ENCODE measurements at places on chromosomes 16 and 17. TPM values are rescaled to one million over a fixed set of nuclear protein-coding genes. Genes with fewer than 3 reads are reported as not detected.

DNA sequence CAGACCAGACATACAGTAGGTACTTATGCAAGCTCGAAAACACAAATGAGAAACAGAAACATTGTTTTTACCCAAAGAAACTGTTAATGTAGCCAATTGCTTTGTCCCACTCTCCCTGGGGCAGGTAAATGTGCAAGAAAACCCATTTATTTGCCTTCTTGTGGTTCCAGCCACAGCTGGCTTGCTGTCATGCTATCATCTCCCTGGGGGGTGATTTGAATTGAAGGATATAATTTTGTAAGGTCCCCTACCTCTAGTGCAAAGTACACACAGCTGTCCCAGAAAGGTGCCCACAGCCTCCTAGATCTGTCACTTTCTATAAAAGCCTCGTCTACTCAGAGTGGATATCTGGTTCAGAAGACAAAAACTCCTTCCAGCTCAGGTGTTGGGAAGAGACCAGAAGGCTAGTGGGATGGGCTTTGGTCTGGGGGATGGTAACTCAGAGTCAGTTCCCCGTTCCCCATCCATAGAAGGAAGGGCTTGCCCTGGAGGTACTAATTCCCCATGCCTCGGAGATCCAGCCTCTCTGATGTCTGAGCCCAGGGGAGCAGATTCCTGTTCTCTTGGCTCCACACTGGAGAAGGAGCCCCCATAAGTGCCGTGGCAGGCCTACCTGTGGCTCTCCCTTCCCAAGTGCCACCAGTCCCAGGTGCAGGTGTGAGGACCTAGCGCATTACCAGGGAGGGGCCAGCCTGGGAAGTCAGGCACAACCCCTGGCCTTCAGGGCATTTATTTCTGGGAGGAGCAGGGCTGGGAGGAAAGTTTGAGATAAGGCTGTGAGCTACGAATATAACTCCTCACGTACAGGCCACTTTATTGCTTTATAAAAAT lies 2.4 kb upstream of the PRR15L start:
- no peak overlapping the region for H3K4me3 ChIP-seq
- H3K4me1 ChIP-seq: peaks cover 10% of the 10 kb centered on the region
- no peaks in the 10 kb centered on the region for H3K27me3 ChIP-seq
- no peaks in the 10 kb centered on the region for H3K36me3 ChIP-seq
- no peak overlapping the region for H3K27ac ChIP-seq

DNA sequence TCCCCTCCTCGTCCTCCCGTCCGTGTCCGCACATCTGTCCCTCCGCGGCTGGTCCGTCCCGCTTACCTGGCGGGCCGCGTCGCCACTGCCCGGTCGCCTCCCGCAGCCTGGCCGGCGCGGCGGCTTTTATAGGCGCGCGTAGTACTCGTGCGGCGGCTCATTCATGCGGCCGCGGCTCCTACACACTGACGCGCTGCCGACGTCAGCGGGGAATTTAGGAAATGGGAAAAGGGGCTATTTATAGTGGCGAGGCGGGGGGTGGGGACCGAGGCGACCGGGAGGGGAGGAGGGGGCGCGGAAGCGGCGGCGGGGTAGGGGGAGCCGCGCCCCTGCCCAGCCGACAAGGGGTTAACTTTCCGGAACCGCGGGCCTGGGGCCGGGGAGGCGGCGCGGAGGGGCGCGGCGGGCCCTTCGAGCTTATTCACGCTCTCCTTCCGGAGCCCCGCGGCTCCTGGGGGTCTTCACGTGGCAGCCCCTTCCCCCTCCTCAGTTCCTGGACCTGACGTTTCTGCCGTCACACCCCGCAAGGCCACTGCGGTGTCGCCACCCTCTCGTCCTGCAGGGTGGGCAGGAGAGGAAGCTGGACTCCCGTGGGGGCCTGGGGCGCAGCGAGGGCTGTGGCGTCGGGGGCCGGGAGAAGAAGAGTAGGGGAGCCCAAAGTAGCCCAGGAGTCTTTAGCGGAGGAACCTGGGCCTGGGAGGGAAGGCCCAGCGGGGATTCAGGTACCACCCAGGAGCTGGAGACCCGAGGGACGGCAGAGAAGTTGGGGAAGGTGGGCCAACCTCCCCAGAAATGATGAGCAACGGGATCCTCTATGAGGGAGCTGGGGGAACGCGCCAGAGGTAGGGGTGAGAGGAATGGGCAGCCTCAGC lies 3.6 kb upstream of the HIC1 start:
- no peak overlapping the region for H3K4me3 ChIP-seq
- H3K4me1 ChIP-seq: peaks cover 43% of the 10 kb centered on the region
- peaks cover 11% of the 10 kb centered on the region for H3K36me3 ChIP-seq
- H3K27ac ChIP-seq: peak overlapping the region; percentile 40

The SLC5A10 gene
- total RNA-seq: not detected

GRCh38 chr16:8920645-8921346 lies 38.6 kb downstream of the LITAFD start:
- no peak overlapping the region for H3K4me3 ChIP-seq
- peaks cover 7% of the 10 kb centered on the region for H3K4me1 ChIP-seq
- DNase-seq: no peak
- no peaks in the 10 kb centered on the region for H3K27me3 ChIP-seq
- H3K27ac ChIP-seq: no peak overlapping the region
- peaks cover 41% of the 10 kb centered on the region for H3K36me3 ChIP-seq

The EPN3 gene
- total RNA-seq: 1.3 TPM

GRCh38 chr17:35167666-35168065 lies 20.0 kb downstream of the UNC45B start:
- no peak overlapping the region for H3K27ac ChIP-seq
- H3K27me3 ChIP-seq: peaks cover 6% of the 10 kb centered on the region
- DNase-seq: no peak
- H3K4me3 ChIP-seq: no peak overlapping the region
- H3K36me3 ChIP-seq: no peaks in the 10 kb centered on the region

- no peaks in the 10 kb centered on the region for H3K36me3 ChIP-seq
- H3K27me3 ChIP-seq: no peaks in the 10 kb centered on the region
- H3K4me1 ChIP-seq: no peaks in the 10 kb centered on the region
- no peak overlapping the region for H3K4me3 ChIP-seq
- H3K27ac ChIP-seq: no peak overlapping the region
These were observed 128.0 kb downstream of the RAP1GAP2 start for GRCh38 chr17:2924211-2924610.

DNA sequence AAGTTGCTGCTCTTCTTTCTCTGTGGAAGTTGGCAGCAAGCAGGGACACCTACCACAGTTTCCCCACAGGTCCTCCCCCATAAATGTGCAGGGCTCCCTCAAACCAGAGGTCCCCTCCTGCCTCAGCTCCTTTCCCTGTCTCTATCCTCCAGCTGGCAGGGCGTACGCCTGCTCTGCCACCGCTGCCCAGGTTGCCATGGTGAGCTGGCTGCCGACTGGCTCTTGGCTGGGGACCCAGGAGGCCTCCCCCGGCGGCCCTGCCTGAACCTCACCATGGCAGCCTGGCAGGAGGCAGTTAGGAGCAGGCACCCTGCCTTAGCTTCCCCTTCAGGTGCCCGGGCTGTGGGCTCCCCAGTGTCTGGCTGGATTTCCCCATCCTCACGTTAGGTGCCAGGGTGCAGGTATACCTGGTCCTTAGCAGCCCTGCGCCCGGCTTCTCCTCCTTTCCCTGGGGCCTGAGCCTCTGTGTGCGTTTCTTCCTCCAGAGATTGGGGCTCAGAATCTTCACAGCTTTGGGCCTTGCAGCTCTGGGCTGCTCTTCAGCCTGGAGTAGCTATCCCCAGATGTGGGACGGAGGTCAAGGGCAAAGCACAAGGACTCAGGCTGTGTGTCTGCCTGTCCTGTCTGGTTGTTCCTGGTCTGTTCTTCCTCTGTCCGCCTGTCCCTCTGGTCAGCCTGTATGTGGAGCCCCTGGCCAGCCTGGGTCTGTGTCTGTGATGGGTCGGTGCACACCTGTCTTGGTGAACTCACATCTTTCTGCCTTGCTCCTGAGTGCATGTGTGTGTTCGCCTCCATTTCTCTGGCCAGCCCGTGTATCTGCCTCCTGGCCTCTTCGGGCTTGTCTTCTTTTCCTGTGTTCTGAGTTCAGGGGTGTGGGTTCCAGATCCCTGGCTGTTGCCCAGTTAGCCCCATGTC lies 15.7 kb downstream of the GJD3 start:
- peak overlapping the region; percentile 19 for H3K4me3 ChIP-seq
- DNase-seq: peak; percentile 94
- H3K4me1 ChIP-seq: peaks cover 93% of the 10 kb centered on the region
- H3K27me3 ChIP-seq: no peaks in the 10 kb centered on the region
- H3K36me3 ChIP-seq: peaks cover 49% of the 10 kb centered on the region
- H3K27ac ChIP-seq: peak overlapping the region; percentile 91

- DNase-seq: no peak
- no peaks in the 10 kb centered on the region for H3K27me3 ChIP-seq
- H3K4me1 ChIP-seq: peaks cover 10% of the 10 kb centered on the region
- H3K27ac ChIP-seq: no peak overlapping the region
These were observed 91.3 kb downstream of the METRNL start for GRCh38 chr17:83170571-83171260.

GRCh38 chr16:3458852-3459361 lies 15.4 kb downstream of the NAA60 start:
- no peaks in the 10 kb centered on the region for H3K27me3 ChIP-seq
- no peaks in the 10 kb centered on the region for H3K36me3 ChIP-seq
- H3K4me1 ChIP-seq: peaks cover 28% of the 10 kb centered on the region
- H3K27ac ChIP-seq: peak overlapping the region; percentile 65
- DNase-seq: no peak

DNA sequence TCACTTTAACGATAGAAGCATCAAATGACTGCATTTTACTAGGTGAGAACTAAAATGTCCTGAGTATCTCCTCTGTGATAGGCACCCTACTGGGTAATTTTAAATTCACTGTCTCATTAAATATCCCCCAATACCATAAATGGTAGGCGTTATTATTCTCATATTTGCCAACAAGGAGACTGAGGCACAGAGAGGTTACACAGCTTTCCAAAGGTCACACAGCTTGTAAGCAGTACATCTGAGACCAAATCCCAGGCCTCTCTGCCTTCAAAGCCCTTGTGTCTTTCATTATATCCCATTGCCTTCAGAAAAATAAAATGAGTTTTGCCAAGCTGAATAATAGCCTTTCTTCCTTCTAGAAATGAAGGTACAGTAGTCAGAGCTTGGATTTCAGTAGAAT lies 502.6 kb downstream of the HAPSTR1 start:
- no peak overlapping the region for H3K4me3 ChIP-seq
- DNase-seq: no peak
- H3K36me3 ChIP-seq: no peaks in the 10 kb centered on the region

The NXPH3 gene
- total RNA-seq: 2.6 TPM

DNA sequence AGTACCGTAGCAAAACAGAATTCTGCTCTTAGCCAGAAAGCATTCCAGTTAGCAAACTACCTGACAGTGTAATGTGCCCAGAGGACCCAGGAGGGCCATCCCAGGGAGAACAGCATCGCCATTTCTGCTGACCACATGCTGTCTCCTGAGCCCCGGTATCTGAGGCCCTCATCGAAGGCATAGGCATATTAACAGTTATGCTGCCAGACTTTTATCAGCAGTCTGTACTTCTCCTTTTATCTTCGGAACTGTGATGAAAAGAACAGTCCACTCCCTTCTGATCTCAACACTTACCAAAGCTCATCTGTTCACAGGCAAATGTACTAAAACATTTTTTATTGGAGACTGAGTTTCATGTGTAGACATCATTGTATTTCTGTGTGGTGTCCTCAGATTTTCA lies 236.4 kb downstream of the PRKCA start:
- H3K4me1 ChIP-seq: peaks cover 47% of the 10 kb centered on the region
- peak overlapping the region; percentile 94 for H3K27ac ChIP-seq
- no peaks in the 10 kb centered on the region for H3K27me3 ChIP-seq
- no peak for DNase-seq
- H3K36me3 ChIP-seq: no peaks in the 10 kb centered on the region
- no peak overlapping the region for H3K4me3 ChIP-seq

DNA sequence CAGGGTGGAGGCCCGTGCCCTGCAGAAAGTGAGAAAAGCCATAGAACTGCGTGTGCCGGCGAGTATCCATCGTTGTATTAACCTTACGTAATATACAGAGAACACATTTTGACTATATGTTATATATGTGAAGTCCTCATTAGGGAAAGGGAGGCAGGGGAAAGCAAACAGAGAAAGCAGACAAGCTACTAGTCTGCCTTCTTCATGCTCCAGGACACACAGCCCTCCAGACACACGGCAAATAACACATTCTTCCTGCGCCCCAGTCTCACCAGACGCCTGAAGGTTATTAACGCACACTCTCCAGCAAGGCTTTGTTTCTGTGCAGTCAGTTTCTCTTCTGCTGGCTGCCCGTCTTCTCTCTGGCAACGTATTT lies 28.8 kb downstream of the PRDM7 start:
- H3K4me1 ChIP-seq: peaks cover 20% of the 10 kb centered on the region
- H3K27me3 ChIP-seq: peaks cover 2% of the 10 kb centered on the region
- H3K27ac ChIP-seq: no peak overlapping the region
- DNase-seq: no peak
- peaks cover 12% of the 10 kb centered on the region for H3K36me3 ChIP-seq
- no peak overlapping the region for H3K4me3 ChIP-seq

- H3K4me1 ChIP-seq: no peaks in the 10 kb centered on the region
- H3K27ac ChIP-seq: no peak overlapping the region
- H3K36me3 ChIP-seq: no peaks in the 10 kb centered on the region
- no peak overlapping the region for H3K4me3 ChIP-seq
- no peak for DNase-seq
These were observed 1.8 kb downstream of the ODF4 start for GRCh38 chr17:8341456-8341855.

DNA sequence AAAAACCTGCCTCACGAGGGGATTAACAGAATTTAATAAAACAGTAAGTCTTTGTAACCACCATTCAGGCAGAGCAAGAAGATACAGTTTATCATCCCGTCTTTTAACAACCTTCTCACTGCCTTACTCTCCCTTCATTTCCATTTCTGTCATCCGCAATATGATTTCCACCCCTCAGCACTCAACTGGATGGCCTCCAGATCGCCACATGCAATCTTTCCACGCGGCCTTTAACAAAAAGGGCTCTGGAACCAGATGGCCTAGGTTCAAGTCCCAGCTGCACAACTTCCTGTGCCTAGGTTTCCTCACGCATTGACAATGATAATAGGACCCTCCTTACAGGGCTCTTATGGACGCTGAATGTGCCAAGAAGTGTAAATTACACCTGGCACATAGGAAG lies 103.6 kb downstream of the GAS7 start:
- no peak overlapping the region for H3K27ac ChIP-seq
- H3K4me3 ChIP-seq: no peak overlapping the region
- H3K36me3 ChIP-seq: no peaks in the 10 kb centered on the region

- peak overlapping the region; percentile 52 for H3K27ac ChIP-seq
- H3K4me1 ChIP-seq: peaks cover 48% of the 10 kb centered on the region
- peak; percentile 63 for DNase-seq
- H3K4me3 ChIP-seq: peak overlapping the region; percentile 53
- H3K27me3 ChIP-seq: no peaks in the 10 kb centered on the region
These were observed 727 bp downstream of the CORO7 start for GRCh38 chr16:4415538-4416199.

The UNC13D gene
- total RNA-seq: 3.1 TPM

DNA sequence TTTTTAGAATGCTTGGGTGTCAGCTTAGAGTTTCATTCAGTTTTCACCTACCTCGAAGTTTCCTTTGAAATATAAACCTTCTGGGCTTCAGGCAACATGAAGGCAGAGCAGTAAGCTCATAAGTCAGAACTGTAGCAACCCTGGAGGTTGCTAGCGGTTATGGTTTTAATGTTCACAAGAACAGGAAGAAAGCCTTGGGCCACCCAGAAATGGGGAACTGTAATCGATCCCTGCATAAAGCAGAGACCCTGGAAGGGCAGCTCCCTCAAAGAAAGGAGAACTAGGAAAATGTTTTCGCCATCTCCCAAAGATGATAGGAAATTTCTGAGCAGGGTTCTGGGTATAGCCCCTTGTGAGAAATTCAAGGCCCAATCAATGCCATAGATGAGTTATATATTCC lies 47.8 kb upstream of the RASL10B start:
- peaks cover 44% of the 10 kb centered on the region for H3K36me3 ChIP-seq
- H3K4me1 ChIP-seq: no peaks in the 10 kb centered on the region
- no peak overlapping the region for H3K27ac ChIP-seq
- H3K4me3 ChIP-seq: no peak overlapping the region
